ENCODE measurements at places on chromosomes 3 and 15. TPM values are rescaled to one million over a fixed set of nuclear protein-coding genes. Genes with fewer than 3 reads are reported as not detected.

The FOXB1 gene
- 1.5 TPM for total RNA-seq

The CYP19A1 gene
- total RNA-seq: not detected

The GUCA1C gene
- total RNA-seq: not detected

The TAGLN3 gene
- total RNA-seq: 0.78 TPM

The CRTC3 gene
- 34.7 TPM for total RNA-seq

The PDE12 gene
- 21.9 TPM for total RNA-seq

The PPARG gene
- 2.7 TPM for total RNA-seq

The IMPDH2 gene
- 430 TPM for total RNA-seq

The LRRIQ4 gene
- total RNA-seq: not detected

The MEX3B gene
- 0.82 TPM for total RNA-seq

The ALDH1A3 gene
- not detected for total RNA-seq

The RGMA gene
- 0.12 TPM for total RNA-seq

The COL7A1 gene
- total RNA-seq: 1.1 TPM

The ALG1L2 gene
- not detected for total RNA-seq

The PRR23A gene
- not detected for total RNA-seq

The GOLGA8T gene
- total RNA-seq: 0.19 TPM

The CD200R1 gene
- 4.4 TPM for total RNA-seq

The SLC22A13 gene
- 0.12 TPM for total RNA-seq

The NR2C2 gene
- 51.1 TPM for total RNA-seq

The KLHL40 gene
- total RNA-seq: not detected

The MORC1 gene
- not detected for total RNA-seq

The EIF4E3 gene
- 37.6 TPM for total RNA-seq

The ARHGAP11A gene
- 112 TPM for total RNA-seq

The CERS3 gene
- 0.19 TPM for total RNA-seq

The LRTM1 gene
- total RNA-seq: not detected

The GOLGA6C gene
- not detected for total RNA-seq

The LRRC2 gene
- not detected for total RNA-seq

The UROC1 gene
- not detected for total RNA-seq

The CMTM8 gene
- total RNA-seq: 13.0 TPM

The ZNF774 gene
- 1.1 TPM for total RNA-seq

The TRIM42 gene
- not detected for total RNA-seq

The SCG5 gene
- 1.6 TPM for total RNA-seq

The HYKK gene
- total RNA-seq: 2.7 TPM

The POMGNT2 gene
- 7.8 TPM for total RNA-seq

The CX3CR1 gene
- 0.07 TPM for total RNA-seq

The ANKRD63 gene
- total RNA-seq: not detected

The LTK gene
- 0.34 TPM for total RNA-seq

The PRSS50 gene
- total RNA-seq: not detected

The SOX14 gene
- not detected for total RNA-seq

The OGG1 gene
- total RNA-seq: 35.7 TPM

The GCSAM gene
- 11.7 TPM for total RNA-seq

The VIPR1 gene
- total RNA-seq: 5.9 TPM

The GRK7 gene
- total RNA-seq: not detected

The LMAN1L gene
- not detected for total RNA-seq

The MKRN3 gene
- 3.8 TPM for total RNA-seq

The HEG1 gene
- 7.9 TPM for total RNA-seq

The EOMES gene
- 1.4 TPM for total RNA-seq

The MEGF11 gene
- not detected for total RNA-seq

The GOLGA6L9 gene
- total RNA-seq: 1.8 TPM

The PDE8A gene
- total RNA-seq: 20.8 TPM

The CCR1 gene
- 1.3 TPM for total RNA-seq

The ACSBG1 gene
- 0.26 TPM for total RNA-seq

The MUC13 gene
- not detected for total RNA-seq
